ENCODE measurements at places on chromosomes 2 and 18.

DNA sequence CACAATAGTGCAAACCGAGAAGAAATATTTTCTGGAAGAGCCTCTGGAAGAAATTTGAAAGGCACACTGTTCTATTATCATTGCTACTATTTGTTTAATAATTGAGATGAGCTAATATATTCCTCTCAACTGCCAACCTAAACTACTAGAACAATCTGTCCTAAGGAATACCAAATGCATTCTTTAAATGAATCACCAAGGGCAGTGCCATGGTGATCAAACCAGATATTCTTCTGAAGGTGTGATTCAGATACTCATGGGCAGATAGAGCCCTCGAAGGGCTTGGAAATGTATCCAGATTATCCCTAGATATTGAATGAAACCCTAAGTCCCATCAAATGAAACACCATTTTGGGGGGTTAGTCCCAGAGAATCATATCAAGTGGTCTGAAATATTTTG, 76.6 kb downstream of the FIGN start:
- DNase-seq = no peak

- no peak for DNase-seq
These were observed 15.3 kb downstream of the PMS1 start for GRCh38 chr2:189799531-189799930.

GRCh38 chr2:139544186-139544851, 764.1 kb upstream of the NXPH2 start:
- no peak for DNase-seq

GRCh38 chr2:200357845-200358244, 51.4 kb downstream of the SPATS2L start:
- no peak for DNase-seq

All from activated CD4-positive, alpha-beta T cell treated with anti-CD3 and anti-CD28 coated beads, Interleukin-2, amount 10 ng/mL, durations not matched to agents 24 days and 14 days (primary cell).